ENCODE measurements at places on chromosomes 4 and X.
A peak's percentile ranks its signal among the peaks of the same experiment; 100 is the strongest.

GRCh38 chr4:94571715-94572114 is 120.0 kb downstream of the PDLIM5 start:
- DNase-seq, result no peak

- no peak for DNase-seq
These were observed 59.8 kb upstream of the GPM6B start for GRCh38 chrX:13876652-13877051.

DNA sequence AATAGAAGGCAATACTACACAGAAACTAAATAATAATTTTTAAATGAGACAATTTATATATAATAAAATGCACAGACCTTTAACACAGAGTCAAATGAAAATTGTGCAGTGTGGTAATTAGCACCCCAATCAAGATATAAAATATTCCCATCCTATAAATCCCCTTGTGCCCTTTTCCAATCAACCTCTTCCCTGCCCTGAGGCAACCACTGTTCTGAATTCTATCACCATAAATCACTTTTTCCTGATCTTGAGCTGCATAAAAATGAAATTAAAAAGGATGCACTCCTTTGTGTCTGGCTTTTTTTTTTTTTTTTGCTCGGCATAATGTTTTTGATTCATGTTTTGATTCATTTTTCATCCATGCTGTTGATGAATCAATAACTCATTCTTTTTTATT is 107.0 kb downstream of the ATP8A1 start:
- DNase-seq, result no peak

GRCh38 chrX:93874554-93874953 is 200.5 kb downstream of the FAM133A start:
- no peak for DNase-seq

GRCh38 chrX:149937871-149938426 is 342 bp downstream of the EOLA2 start:
- peak; percentile 23 for DNase-seq

- DNase-seq, result no peak
These were observed 10.7 kb downstream of the RGS12 start for GRCh38 chr4:3303565-3303824.

GRCh38 chrX:71466979-71467523 is 65.9 kb upstream of the OGT start:
- DNase-seq, result no peak

DNA sequence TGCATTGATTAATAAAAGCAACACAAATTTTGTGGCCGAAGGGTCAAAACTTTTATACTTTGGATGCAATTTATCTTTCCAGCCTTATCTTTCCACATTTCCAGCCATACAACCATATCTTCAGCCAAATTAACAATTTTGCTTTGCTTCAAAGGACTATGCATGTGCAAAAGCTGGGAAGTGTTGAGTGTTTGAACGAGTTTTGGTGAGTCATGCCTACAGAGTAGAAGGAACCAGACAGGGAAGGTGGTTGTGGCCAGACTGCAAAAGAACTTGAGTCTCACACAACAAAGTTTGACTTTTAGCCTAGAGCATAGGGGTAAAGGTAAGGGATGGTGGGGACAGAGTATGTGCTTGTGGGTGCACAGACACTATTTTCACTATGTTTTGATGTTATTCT is 53.0 kb upstream of the GABRA2 start:
- DNase-seq, result no peak

GRCh38 chrX:290476-291166 is 9.4 kb downstream of the PLCXD1 start:
- peak; percentile 40 for DNase-seq

DNA sequence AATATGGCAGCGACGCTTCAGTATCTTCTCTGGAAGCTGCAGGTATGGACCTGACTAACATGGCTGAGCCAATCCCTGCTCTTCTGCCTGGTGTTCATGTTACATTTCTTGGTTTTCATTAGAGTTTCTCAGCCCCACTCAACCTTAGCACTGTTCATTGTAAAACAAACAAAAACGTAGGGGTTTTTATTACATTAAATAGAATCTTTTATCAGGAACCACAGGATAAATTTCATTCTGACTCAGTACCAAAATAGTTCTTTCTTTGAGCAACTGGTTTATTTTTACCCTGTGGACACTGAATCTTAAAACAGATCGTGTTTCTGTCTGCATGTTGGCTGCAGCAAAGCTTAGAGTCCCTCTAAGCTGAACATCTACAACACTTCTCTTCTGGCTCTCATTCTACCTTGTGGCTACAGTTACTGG is 27.1 kb downstream of the FHIP1A start:
- DNase-seq, result no peak

DNA sequence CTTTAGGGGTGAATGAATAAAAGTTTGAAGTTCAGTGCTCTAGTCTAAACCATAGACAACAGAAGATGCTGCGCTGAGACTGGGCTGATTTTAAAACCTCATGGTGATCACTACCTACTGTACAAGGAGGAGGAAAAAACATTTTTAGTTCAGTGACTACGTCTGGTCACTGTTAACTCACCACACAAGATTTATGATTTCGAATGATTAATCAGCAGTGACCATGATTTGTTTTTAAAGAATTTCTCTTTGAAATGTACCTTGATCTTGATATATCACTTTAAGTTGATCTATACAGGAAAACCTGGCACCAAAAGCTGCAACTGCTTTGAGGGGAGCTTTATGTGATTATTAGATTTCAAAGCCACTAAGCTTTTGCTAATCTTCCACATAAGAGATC is 286.3 kb downstream of the PDGFC start:
- DNase-seq, result no peak

DNA sequence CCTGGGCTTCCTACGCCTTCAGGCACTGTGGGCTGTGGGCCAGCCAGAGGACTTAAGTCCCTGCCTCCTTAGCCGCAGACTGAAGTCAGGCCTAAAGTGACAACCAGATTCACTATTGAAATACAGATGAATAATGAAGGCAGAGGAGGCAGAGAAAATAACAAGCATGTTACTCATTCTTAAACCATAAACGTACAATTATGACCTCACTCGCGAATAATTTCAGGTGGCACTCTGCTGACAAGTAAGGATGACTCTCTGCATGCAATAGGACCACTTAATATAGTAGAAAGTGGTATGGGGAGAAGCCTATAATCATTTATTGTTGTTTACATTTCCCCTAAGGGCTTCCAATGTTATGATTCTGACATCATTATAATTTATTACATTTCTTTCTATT is 409.2 kb upstream of the FGF13 start:
- DNase-seq, result no peak

GRCh38 chr4:40493160-40493559 is 136.5 kb downstream of the RBM47 start:
- no peak for DNase-seq

GRCh38 chrX:57453901-57454300 is 137.9 kb upstream of the ZXDB start:
- no peak for DNase-seq

DNA sequence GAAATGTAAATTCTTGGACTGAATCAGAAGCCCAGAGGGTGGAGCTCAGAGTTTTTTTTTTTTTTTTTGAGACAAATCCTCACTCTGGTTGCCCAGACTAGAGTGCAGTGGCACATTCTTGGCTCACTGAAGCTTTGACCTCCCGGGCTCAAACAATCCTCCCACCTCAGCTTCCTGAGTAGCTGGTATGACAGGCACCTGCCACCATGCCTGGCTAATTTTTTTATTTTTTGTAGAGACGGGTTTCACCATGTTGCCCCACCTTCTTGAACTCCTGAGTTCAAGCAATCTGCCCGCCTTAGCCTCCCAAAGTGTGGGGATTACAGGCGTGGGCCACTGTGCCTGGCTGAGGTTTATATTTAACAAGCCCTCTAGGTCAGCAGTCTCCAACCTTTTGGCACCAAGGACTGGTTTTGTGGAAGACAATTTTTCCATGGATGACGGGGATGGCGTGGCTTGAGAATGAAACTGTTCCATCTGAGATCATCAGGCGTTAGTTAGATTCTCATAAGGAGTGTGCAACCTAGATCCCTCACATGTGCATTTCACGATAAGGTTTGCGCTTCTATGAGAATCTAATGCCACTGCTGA is 76.7 kb downstream of the FHIP1A start:
- no peak for DNase-seq

- no peak for DNase-seq
These were observed 52.7 kb downstream of the IRF2 start for GRCh38 chr4:184421533-184422155.

DNA sequence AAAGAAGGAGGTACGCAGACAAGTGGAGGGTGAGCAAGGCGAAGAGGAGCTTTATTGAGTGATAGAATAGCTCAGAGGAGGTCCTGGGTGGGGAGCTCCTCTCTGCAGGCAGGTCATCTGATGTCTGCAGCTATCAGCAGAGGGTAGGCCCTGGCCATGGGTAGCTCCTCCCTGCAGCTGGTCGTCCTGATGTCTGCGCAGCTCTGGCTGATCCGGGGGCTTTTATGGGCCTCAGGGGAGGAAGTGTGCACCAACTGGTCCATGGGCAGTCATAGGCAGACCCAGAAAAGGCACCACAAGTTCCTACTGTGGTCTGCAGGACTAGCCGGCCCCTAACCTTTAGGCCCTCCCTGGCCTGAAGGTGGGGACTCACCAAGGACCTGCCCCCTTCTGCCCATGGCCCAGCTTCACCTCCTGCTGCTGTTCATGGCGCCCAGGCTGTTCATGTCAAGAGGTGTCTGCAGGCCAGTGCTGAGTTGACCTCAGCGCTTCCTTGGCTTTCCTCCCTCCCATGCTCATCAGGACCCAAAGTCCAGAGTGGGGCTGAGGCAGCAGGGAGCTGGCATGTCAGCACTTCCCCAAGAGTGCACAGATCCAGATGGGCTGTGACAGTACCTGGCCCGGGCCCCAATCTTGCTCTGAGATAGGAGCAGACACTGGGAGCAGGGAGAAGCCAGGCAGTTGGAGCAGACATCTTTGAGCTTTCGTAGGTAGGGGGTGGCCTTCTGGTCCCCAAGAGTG is 46.1 kb downstream of the ARAP2 start:
- no peak for DNase-seq

DNA sequence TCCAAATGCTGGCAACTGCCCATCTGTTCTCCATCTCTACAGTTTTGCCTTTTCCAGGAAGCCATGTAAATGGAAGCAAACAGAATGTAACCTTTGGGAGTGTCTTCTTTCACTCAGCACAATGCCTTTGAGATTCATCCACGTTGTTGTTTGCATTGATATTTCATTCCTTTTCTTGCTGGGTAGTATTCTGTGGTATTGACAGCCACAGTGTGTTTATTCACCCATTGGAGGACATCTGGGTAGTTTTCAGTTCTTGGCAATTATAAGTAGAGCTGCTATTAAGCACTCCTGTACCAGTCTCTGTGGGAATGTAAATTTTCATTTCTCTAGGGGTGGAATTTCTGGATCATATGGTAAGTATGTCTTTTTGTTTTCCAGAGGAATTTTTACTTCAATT is 194.3 kb upstream of the RPS6KA3 start:
- DNase-seq, result no peak

DNA sequence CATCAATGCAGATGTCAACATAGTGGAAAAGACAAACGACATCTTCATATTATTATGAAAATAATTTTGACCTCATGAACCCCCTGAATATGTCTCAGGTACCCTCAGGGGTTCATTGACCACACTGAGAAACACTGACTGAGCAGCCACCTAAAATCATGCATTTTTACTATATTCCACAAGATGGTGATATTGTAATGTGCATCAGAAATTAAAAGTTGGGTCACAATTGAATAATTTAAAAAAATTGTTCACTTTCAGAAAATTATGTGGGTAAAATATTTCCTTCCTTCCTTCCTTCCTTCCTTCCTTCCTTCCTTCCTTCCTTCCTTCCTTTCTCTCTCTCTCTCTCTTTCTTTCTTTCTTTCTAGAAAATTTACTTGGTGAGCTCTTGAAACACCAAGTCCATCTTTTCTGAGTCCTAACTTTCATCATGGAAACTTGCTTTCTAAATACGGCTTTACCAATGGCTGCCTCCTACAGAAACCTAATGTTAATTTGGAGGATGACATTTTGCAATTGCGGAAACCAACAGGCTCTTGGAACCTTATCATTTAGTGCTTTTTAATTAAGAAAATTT is 103.6 kb downstream of the RTL3 start:
- no peak for DNase-seq

GRCh38 chrX:2751291-2751690 is 549 bp upstream of the XG start:
- no peak for DNase-seq

DNA sequence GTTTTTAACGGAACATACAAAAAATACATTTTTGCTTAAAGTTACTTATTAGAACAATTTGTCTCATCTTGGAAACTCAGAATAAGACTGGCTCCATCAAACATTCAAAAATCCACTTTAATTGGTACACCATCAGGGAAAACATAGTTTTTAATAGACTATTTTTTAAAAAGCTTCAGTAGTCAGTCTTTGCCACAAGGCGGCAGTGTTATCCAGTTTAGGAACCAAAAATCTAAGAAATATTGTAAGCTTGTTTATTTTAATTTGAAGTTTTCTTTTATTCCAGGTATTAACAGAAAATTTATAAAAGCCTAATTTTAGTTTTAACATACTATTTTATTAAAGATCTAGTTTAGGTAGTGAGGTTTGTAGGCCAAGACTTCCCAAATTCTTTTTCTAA is 107.7 kb downstream of the APOOL start:
- no peak for DNase-seq

- no peak for DNase-seq
These were observed 1452.7 kb upstream of the TENM3 start for GRCh38 chr4:180790471-180790870.

- no peak for DNase-seq
These were observed 680.6 kb upstream of the CPEB2 start for GRCh38 chr4:14321723-14322122.

DNA sequence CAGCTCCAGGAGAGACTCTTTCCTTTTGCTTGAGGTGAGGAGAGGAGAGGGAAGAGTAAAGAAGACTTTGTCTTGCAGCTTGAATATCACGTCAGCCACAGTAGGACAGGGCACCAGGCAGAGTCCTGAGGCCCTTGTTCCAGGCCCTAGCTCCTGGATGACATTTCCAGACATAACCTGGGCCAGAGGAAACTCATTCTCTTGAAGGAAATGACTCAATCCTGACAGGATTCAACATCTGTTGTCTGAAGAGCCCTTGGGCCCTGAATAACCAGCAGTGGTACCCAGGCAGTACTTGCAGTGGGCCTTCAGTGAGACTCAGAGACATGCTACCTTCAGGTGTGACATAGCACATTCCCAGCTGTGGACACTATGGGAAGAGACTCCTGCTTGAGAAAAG is 62.8 kb downstream of the FGF16 start:
- no peak for DNase-seq
